HCEC 1CT (cell line): ENCODE measurements at places on chromosomes 4 and X.

DNA sequence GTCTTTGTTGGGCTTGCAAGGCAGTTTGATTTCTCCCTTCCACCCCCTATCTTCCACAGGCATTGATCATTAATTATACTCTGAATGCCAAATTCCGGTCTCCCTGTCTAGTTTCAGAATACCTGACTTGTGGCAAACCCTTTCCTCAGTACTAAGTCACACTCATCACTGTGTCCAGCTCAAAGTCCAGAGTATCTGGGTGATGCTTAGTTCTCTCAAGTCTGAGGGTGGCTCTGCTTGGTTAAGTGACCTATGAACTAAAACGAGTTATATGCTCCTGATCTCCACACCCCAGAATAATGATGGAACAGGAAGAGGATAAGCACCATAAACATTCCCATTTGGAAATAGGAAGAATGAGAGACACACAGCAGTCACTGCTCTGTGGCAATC is 6.5 kb downstream of the SMIM9 start:
- no peak for DNase-seq

DNA sequence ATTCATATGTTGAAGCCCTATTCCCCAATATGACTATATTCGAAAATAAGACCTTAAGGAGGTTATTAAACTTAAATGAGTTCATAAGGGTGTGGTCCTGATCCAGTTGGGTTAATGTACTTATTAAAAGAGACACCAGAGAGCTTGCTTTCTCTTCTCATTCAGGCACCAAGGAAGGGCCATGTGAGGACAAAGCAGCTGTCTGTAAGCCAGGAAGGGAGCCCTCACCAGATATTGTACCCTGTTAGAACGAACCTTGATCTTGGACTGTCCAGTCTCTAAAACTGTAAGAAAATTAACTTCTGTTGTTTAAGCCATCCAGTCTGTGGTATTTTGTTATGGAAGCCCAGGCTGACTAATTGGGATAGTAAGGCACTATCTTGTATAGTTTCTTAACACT is 9.1 kb upstream of the YTHDC1 start:
- no peak for DNase-seq

DNA sequence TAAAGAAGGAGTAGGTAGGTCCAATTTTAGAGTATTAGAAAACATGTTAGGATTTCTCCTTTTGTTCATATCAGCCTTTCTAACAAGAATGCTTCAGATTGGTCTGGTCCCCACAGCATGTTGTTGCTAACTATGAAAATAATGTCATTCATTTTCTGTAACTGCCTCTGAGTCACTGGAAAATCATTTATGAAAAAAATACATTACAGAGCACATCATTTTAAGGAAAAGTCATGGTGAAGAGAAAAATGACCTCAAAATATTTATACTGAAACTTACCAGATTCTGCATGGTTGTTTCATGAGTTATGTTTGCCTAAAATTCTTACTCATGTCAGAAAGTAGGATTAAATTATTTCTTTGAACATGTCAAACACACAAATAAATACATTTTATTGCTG is 35.2 kb downstream of the DTHD1 start:
- DNase-seq: no peak

DNA sequence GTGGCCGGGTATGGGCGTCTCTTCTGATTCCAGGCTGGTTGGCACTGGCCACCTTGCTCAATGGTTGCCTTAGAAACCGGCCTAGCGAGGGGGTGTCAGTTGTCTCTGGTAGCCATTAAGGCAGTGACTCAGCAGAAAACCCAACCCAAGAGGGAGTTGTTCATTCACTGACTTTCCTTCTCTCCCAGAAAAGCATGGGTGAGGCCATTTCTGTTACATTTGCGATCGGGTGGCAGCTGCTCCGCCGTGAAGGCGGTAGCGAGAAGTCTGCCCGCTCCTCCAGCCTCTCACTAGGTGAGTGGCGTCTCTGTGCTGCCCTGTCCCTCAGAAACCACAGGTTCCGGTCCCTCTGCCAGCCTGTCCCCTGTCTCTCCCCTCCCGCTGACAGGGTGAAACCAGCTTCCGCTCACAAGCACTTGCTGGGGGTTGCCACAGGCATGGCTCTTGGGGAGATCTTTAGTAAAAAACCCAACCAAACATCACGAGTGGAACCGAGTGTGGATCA is 17.4 kb downstream of the IRAK1 start:
- DNase-seq: no peak

DNA sequence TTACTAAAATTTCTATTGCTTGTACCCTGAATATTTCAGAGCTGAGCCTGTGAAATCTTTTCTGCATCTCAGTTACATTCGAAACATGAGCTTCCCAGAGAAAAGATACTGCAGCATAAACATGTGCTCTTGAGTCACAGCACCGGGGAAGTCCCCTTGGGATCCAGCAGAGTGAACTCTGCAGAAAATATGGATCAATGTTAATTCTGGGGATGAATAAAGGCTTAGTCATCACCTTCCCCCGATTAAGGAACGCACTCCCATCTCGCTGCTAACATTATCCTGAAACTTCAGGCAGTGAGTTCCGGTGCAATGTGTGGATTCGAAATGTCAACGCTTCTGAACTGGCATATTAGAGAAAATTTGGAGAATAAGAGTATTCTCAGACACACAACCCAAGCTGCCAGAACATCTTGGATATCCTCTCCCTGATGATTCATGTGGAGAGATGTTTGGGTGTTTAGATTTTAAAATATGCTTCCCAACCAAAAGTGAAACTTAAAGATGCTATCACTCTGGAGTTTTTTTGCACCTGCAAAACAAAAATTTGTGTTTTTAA is 90.8 kb downstream of the IRF2 start:
- DNase-seq: peak; percentile 90

GRCh38 chr4:152115794-152116193 is 355.0 kb upstream of the GATB start:
- DNase-seq: no peak

GRCh38 chrX:12802741-12803140 is 11.5 kb downstream of the PRPS2 start:
- DNase-seq: no peak

GRCh38 chrX:38335382-38335781 is 8.1 kb upstream of the RPGR start:
- DNase-seq: no peak

DNA sequence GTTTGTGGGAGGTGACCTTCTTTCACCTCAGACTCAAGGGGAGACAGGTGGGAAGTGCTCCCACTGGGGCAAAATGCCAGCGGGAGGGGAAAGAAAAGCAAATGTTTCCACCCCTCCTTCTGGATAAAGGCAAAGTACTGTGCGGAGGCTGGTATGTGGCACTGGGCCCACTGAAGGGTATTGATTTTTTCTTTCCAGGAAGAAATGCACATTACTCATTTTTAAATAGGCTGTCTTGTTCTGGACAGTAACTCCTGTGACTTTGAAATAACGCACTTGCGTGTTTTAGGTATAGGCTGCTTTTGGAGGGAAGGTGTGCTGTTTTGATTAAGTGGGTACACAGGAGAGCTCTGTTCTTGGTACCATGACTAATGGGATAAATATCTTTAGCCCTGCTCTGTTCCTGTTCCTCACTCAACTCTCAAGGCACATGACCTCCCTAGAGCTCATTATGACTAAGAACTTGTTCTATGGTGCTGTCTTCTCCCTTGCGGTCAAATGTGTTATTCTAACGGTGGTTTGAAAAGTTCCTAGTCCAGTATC is 40.7 kb upstream of the MBTPS2 start:
- DNase-seq: peak; percentile 24

DNA sequence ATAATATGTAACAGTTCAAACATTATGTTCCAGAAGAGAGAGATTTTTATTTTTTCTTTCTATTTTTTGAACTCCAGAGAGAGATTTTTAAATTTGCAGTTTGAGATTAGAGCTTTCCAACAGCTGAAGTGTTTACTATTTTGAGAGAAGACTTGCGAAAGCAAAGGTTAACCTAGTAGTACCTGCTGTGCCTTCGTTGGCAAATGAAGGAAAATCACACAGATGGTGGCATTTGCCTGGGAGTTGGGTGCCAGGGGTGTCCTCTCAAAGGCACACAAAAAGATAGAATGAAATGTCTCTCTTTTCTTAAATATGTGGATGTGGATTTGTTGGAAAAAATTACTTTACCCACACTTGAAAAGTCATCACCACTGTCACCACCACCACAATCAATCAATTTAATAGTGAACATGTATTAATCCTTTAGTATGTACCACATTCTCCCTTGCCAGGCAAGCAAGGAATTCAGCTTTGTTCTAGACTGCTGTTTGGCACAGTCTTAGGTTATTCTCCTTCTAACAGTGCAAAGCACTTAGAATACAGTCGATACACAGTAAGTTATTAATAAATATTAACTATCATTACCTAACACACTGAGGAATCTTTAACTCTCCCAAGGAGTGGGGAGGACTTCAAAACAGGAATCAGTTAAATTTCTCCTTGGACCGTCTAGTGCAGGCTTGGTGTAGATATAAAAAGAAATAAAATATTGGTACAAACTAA is 838.2 kb upstream of the FTHL17 start:
- no peak for DNase-seq

DNA sequence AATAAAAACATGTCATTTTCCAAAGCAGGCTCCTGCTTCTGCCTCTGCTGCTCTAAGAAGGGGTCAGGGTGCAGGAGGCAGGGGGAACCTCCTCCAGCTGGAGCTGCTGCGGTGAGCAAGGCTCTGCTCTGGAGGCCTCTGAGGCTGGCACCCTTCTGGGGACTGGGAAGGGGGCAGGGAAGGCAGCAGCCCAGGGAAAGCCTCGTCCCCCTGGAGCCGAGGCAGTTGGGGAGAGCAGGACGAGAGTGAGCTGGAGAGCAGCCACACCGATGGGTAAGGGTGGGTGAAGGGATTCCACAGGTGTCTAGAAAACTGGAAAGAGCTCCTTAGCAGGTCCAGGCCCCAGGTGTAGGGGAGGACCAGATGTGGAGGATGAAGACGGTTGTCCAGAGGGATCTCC is 2.0 kb upstream of the CTAG2 start:
- no peak for DNase-seq

GRCh38 chr4:98482847-98483806 is 175.3 kb downstream of the TSPAN5 start:
- DNase-seq: peak; percentile 17

DNA sequence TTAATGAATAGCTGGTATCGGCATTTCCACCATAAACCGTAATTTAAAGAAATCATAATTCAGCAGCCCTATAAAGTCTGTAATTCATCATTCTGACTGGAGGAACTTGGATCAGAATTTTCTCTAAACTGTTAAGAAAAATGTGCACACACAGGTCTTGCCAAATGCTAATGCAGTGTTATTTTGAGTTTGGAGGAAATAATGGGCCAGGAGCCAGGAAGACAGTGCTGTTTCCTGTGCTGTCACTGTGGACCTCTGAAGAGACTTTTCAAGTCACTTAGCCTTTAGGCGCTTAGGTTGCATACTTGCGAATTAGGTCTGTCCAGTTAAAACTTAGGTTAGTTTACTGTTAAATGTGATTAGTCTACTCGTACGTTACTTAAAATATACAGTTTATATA is 137.5 kb upstream of the ANXA3 start:
- no peak for DNase-seq

DNA sequence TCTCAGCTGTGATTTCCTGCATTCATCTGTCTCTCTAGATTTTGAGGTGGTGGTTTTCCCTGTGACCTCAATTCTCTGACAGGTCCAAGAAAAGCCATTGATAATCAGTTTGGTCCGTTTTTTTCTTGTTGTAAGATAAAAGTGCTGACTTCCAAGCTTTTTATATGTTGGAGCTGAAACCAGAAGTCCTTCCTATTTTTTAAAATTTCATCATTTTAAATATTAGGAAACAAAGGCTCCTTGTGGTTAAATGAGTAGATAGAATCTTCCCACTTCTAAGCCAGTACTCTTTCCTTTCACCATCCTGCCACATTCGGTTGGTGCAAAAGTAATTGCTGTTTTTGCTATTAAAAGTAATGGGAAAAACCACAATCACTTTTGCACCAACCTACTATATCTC is 18.3 kb downstream of the RNF175 start:
- DNase-seq: no peak

DNA sequence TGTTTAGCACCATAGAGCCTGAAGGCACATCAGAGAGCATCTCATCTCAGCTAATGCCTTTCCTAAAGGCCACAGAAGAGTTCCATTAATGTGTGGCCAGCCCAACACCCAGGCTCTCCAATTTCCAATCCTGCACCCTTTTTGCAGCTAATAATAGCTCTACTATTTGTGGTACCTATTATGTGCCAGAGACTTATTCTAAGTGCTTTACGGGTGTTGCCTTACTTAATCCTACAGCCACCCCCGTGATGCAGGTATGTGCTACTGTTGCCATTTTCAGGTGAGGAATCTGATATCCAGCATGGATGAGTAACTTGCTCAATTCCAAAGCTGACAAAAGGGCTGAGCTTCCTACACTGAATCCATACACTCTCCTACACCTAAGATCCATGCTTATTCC is 217.6 kb upstream of the GALNT7 start:
- no peak for DNase-seq

DNA sequence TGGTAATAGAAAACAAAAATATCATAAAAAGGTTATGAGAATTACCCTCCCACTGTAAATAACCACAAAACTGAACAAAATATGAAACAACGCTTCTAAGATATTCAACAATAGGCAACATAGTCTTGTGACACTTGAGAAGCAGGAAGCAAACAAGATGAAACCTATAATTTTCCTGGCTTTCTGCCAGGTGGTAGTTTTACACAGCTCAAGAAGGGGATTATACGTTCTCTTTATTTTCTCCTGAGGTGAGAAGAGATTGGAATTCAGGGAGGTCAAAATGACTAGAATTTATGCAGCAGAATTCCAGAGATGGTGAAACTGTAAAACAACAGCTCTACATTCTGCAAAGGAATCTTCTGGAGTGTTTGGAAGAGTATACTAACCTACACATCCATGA is 186.0 kb downstream of the HHIP start:
- DNase-seq: no peak

DNA sequence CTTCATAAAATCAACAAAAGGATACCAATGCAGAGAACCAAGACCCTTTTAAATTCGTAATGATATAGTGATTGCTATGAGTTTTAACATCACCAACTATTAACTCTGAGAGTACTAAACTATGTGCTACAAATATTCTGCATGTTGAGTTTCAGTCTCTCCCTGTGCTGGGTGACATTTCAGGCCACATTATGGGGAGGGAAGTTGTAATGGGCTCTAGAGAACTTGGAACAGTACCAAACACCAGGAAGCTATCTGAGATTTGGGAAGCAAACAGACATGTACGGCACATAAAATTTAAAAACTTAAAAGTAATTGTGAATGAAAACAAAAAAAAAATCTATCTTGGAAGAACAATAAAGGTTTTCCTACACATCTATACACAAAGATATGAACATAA is 59.6 kb upstream of the PRSS48 start:
- DNase-seq: no peak

- DNase-seq: peak; percentile 27
Measured at GRCh38 chr4:101711590-101712260, 78.8 kb upstream of the BANK1 start.

DNA sequence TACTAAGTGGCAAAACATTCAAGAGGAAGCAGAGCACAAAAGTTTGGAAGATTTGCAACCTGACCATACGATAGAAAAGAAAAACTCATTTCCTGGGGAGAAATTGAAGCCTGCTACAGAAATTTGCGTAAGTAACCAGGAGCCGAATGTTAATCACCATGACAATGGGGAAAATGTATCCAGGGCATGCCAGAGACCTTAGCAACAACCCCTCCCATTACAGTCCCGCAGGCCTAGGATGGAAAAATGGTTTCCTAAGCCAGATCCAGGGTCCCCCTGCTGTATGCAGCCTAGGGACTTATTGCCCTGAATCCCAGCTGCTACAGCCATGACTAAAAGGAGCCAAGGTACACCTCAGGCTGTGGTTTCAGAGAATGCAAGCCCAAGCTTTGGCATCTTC is 472.2 kb upstream of the KLHL4 start:
- DNase-seq: no peak
